ENCODE measurements at places on chromosomes 1 and 21.

GRCh38 chr1:2316451-2316961 is 74.8 kb downstream of the MORN1 start:
- DNase-seq = no peak

- peak; percentile 53 for DNase-seq
Observed at GRCh38 chr1:55347866-55348265, 132.7 kb upstream of the USP24 start.

GRCh38 chr1:41802532-41803501 is 115.9 kb downstream of the HIVEP3 start:
- peak; percentile 99 for DNase-seq

DNA sequence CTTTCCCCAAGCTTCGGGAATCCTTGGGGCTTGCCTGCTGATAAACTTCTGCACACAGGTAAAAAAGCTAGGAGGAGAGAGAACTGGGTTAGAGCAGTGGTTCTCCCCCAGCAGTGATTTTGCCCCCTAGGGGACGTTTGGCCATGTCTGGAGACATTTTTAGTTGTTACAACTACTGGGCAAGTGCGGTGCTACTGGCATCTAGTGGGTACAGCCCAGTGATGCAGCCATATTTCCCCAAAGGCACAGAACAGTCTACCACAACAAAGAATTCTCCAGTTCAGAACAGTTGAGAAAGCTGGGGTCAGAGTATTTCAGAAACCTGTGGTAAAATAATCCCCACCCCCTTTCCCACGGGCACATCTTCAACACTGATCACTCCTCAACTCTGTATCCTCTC is 41.3 kb downstream of the LRRC71 start:
- DNase-seq = peak; percentile 44

DNA sequence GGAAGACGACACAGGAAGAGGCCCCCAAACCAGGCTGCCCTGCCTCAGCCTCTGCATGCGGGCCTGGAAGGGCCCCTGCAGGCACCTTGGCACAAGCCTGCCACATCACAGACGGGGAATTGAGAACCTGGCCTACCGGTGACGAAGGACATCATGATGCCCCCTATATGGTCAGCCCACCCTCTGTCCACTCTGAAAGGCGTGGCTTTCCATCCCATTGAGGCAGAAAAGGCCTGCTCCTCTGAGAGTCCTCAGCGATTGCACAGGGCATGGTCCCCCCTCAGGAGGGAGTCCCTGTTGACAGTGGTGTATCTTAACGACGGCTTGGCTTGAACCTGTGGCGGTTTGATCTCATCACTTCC is 11.4 kb downstream of the KRTAP10-1 start:
- DNase-seq = no peak

- DNase-seq = no peak
Observed at GRCh38 chr1:31802190-31803150, 13.4 kb downstream of the SPOCD1 start.

DNA sequence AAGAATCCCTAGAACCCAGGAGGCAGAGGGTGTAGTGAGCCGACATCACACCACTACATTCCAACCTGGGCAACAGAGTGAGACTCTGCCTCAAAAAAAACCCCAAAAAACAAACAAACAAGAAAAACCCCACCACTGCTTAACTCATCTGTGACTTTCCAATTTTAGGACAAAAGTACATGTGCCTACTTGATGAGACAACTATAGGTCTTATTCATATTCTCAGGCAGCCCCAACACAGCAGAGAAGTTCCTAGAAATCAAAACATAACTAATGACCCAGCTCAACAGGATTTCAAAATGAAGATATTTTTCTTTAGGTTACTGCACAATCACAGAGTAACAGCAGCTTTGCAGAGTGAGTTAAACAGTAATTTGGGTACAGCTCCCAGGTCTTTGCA is 26.4 kb downstream of the TIAM1 start:
- DNase-seq = no peak

DNA sequence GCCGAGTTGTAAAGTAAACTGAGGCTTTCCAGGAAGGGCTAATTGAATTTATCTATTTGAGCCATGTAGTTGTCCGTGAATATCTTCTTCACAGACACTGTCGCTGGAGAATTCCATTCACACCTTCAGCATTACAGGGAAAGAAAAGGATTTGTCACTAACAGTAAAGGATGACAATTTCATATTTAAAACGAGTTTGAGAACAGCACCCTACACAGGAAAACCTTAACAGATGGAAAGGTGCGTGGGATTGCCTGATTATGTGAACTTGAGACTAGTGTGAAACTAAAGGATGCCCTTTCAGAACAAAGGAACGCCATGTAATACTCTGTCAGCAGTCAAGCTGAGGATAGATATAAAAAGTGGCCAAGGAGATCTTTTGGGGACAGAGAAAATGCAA is 492.5 kb upstream of the ADGRL2 start:
- no peak for DNase-seq

DNA sequence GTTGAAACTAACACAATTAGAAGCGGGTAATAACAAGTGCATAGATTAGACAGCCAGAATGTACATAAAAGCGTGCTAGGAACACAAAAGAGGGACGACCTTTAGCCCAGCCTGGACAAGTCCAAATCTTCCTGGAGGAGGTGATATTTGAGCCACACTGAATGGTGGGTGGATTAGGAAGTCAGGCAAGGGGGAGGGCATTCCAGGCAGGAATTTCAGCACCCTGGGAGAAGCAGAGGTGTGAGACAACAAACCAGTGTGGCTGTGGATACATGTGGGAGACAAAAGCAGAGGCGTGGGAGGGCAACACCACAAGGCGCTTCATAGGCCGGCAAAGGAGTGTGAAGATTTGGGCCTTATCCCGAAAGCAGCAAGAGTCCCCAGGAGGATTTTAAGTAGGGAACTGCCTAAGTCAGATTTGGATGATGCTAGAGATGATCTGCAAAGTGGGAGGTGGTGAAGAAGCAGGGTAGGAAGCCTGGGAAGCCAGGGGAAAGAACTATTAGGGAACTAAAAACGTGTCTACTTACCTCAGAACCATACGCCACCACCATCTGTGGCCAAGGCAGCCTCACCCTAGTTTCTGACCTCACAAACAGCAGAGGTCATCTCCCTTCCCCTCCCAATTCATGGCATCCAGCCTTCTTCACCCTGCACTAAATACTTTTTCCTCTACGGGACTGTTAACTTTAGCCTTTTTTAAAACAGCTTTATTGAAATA is 81.8 kb downstream of the GLUL start:
- DNase-seq = no peak

DNA sequence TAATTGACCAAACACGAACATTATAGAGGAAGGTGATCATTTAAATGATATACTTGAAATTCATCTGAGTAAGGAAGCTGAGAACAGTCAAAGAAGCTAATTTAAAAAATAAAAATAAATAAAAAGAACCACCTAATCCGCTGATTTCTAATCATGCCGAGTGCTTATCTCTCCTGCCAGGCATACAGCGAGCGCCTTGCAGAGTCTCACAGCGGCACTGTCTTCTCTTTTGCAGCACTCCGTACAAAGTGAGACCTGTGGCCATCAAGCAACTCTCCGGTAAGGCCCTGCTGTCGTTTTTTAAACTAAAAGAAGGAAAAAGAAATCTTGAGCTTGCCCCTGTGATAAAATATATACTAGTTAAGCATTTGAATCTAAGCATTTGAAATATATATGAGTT is 45.3 kb downstream of the PDE9A start:
- DNase-seq = no peak

GRCh38 chr1:151638074-151638775 is 26.4 kb downstream of the SNX27 start:
- no peak for DNase-seq

DNA sequence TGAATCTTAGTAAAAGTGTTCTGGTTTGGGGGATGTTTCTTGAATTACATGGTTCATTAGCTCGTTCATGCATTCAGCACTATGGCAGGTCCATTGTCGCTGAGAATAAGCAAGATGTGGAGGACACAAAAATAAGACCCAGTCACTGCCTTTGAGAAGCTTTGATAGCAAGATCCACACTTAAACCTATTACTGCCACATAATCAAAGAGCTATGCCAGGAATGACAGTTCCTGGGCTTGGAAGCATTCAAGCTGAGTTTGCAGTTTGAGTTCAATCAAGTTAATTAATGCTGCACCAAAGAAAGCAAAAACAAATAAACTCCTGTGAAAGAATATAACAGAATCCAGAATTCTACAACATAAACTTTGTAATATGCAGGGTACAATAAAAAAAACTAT is 131.8 kb downstream of the MIS18A start:
- DNase-seq = no peak

- DNase-seq = no peak
Observed at GRCh38 chr1:240232530-240232929, 140.8 kb downstream of the FMN2 start.

GRCh38 chr1:55522353-55522903 is 307.3 kb upstream of the USP24 start:
- DNase-seq = no peak

DNA sequence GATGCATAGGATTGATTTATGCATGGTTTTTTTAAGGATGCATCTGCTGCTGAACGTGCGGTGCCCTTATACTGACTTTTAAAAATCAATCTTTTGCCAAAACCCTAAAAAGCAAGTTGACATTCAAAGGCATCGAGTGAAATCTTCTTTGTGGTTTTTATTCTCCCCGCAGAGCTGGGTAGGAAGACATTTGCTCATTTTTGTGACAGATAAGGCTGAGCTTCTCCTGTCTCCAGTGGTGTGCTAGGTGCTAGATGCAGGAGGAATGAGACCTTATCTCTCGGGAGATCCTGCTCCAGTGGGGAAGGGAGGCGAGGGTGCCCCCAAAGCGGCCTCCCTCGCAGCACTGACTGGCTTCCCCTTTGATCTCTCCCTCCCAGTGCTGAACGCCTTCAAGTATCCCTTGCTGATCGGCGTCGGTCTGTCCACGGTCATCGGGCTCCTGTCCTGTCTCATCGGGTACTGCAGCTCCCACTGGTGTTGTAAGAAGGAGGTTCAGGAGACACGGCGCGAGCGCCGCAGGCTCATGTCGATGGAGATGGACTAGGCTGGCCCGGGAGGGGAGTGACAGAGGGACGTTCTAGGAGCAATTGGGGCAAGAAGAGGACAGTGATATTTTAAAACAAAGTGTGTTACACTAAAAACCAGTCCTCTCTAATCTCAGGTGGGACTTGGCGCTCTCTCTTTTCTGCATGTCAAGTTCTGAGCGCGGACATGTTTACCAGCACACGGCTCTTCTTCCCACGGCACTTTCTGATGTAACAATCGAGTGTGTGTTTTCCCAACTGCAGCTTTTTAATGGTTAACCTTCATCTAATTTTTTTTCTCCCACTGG is 14.9 kb upstream of the CD101 start:
- DNase-seq = no peak

DNA sequence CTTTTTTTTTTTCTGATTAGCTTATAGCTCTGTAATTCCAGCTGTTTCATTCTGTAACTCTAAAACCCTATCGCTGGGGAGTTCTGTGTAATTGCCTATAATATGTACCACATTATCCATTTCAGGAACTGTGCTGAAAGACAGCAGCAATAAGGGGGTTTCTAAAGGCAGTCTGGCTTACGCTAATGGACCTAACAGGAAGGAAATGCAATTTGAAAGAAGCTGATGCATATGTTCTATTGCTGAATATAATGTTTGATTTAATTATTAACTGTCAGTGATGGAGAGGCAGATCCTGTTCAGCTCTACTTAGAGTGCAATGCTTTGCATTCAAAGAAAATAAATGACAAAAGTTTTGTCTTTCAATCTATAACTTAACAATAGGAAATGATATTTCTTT is 209.4 kb upstream of the SNX7 start:
- no peak for DNase-seq

- DNase-seq = no peak
Observed at GRCh38 chr1:221779771-221780170, 37.9 kb upstream of the DUSP10 start.

GRCh38 chr21:35606146-35606545 is 454.2 kb downstream of the SETD4 start:
- DNase-seq = peak; percentile 39
